GOT3 (cell line): ENCODE measurements at places on chromosomes 2 and 18.

- no peak for DNase-seq
Measured at GRCh38 chr18:7452331-7452730, 114.8 kb upstream of the PTPRM start.

DNA sequence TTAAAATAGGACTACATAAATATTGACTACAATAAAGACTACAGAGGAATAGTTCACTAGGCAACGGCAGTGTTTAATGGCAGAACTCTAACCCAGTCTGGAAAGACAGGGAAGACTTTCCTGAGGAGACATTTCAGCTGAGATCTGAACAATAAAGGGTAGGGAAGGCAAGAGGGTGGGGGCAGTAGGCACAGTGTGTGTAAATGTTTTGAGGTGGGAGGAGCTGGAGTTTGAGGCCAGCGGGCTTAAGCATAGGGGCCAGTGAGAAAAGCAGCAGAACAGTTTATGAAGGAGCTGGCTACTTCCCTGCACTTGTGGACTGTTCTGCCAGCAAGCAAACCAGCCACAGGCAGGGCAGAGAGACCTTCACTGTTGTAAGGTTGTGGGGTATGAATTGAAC is 76.6 kb upstream of the UGP2 start:
- DNase-seq = no peak

DNA sequence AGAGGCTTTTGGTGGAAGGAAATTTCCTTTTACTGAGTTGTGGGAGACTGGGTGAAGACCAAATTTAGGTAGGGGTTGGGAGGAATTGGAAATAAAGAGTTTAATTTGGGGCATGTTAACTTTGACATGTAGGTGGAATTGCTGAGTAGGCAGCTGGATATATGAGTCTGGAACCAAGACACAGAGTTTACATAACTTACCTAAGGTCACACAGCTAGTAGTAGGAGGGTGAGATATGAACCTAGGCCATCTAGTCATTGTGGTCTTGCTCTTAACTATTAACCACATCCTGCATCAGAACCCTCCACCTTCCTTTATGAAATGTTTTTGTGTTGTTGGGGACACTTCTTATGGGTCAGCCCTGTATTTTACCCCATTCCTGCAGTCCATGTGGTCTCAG is 113.1 kb downstream of the ICOS start:
- DNase-seq = no peak

DNA sequence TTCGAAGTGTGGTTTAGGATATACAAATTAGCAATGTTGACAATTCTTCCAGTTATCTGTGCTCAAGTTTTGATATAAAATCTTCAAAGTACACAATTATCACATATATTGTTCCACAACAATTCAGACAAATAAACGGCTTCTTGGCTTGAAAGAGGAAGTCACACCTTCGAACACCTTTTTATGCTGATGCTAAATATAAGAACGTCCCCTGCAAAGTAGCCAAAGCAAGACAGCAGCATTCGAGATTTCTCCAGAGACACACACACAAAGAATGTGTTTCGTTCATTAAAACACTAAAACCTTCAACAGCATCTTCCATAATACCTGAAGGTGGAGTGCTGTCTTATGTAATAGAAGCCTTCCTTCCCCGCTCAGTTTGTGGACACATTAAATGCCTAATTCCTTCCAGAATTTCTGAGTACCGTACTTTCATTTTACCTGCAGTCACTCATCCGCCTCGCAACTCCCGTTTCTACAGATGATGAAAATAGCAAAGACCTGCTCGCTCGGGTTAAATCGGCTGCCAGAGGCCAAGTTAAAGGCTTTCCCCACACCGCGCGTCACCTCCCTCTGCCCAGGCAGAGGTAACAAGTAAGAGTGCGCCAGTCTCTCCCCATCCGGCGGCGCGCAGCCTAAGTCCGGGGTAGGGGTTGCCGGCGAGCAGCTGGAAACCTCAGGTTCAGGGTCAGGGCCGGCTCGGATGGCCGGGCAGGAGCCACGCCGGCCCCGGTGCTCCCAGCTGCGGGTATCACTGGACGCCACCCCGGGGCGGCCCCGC is 847 bp downstream of the SERPINE2 start:
- no peak for DNase-seq

DNA sequence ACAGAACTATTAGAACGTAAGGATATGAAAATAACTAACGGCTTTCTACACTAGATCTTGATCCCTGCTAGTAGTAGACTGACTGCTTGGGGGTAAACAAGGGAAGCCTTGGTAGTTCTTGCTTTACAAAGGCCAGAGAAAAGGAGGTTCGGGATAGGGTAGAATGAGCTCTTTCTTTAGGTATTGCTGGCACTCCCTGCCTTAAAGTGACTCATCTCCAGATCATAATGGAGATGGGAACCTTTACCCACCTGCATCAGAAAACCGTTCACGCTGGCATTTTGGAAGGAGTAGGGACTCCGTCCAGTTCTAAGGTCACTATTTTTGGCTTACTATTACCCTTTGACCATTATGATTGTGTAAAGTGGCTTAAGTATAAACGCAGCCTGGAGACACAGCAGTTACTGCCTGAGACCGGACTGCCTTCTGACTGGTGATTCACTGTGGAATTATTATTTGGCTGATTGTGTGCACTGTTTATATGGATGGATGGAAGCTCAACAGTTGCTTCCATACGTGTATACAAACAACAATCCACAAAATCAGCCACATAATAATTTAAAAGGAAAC is 482.5 kb downstream of the STK39 start:
- no peak for DNase-seq

- DNase-seq = no peak
Measured at GRCh38 chr2:91442246-91442905, 2750.9 kb downstream of the RPIA start.

GRCh38 chr18:62140259-62140658 is 46.6 kb downstream of the PIGN start:
- no peak for DNase-seq

GRCh38 chr2:205494537-205495235 is 187.6 kb upstream of the NRP2 start:
- no peak for DNase-seq

DNA sequence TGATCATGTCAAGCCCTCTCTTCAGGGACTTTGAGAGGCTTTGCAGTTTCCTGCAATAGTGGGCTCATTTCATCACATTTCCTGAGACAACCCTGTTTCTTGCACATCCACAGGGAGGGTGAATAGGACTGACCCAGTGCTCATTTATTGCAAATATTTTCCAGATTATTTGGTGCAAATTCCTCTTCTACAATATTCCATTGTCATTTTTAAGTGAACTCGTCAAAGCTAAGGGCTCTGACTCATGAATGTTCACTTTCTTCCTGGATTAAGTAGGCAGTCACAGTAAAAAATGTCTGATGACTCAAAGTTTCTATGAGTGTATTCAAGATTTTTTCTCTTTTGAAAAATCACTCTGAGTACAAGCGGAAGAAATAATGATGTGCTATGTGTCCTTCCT is 225.5 kb upstream of the GALNT5 start:
- no peak for DNase-seq

- no peak for DNase-seq
Measured at GRCh38 chr2:48444404-48444803, 85.5 kb upstream of the STON1 start.

- DNase-seq = no peak
Measured at GRCh38 chr18:51516478-51517038, 319.1 kb upstream of the MEX3C start.
